ENCODE measurements at places on chromosomes 1 and 21. TPM values are rescaled to one million over a fixed set of nuclear protein-coding genes. Genes with fewer than 3 reads are reported as not detected.

GRCh38 chr1:36910886-36911540, 123.3 kb downstream of the GRIK3 start:
- H3K4me3 ChIP-seq, result no peak overlapping the region
- H3K4me1 ChIP-seq, result no peaks in the 10 kb centered on the region
- H3K27me3 ChIP-seq, result peaks cover 42% of the 10 kb centered on the region
- no peaks in the 10 kb centered on the region for H3K36me3 ChIP-seq
- no peak overlapping the region for H3K27ac ChIP-seq
- peak; percentile 48 for DNase-seq

Gene HEYL
- 4.3 TPM for total RNA-seq

DNA sequence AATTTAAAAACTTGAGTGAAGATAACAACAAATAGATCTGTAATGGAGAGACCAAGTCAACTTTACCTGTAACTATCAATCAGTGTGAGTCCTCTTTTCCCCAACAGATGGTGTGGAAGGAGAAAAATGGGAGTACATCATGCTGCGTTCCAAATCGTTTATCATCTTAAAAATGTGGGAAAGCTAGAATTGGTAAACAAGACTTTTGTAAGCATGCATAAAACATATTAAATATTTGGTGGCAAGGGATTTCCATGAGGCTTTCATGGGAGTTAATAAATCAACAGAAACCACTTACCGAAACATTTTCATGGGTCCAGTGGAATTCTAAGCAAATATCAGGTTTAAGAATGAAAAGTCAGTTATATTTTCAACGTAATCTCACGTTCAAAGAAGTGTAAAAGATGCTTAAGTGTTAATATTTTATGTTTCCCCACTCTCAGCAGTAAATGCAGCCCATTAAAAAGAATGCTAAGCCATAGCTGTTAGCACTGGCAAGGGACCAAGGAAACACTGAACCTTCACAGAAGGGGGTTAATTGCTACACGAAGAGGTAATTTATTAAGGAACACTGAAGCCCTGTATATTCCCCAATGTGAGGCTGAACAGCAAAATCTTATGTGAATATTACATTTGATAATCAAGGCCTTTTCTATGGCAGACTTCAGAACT, 117.0 kb downstream of the ZC3H11B start:
- H3K4me3 ChIP-seq, result no peak overlapping the region
- H3K36me3 ChIP-seq, result peaks cover 3% of the 10 kb centered on the region
- peaks cover 6% of the 10 kb centered on the region for H3K4me1 ChIP-seq
- H3K27ac ChIP-seq, result no peak overlapping the region
- H3K27me3 ChIP-seq, result peaks cover 3% of the 10 kb centered on the region

- no peaks in the 10 kb centered on the region for H3K36me3 ChIP-seq
- no peak for DNase-seq
- H3K4me3 ChIP-seq, result no peak overlapping the region
Observed at GRCh38 chr1:106254748-106255147, 801.7 kb upstream of the PRMT6 start.

GRCh38 chr1:77541162-77541545, 141.3 kb downstream of the ZZZ3 start:
- no peak for DNase-seq
- H3K4me3 ChIP-seq, result no peak overlapping the region
- H3K36me3 ChIP-seq, result no peaks in the 10 kb centered on the region
- H3K27ac ChIP-seq, result no peak overlapping the region

- H3K4me1 ChIP-seq, result peaks cover 5% of the 10 kb centered on the region
- H3K27me3 ChIP-seq, result peaks cover 4% of the 10 kb centered on the region
- no peak for DNase-seq
- H3K27ac ChIP-seq, result no peak overlapping the region
- no peaks in the 10 kb centered on the region for H3K36me3 ChIP-seq
Observed at GRCh38 chr1:14140831-14141401, 440.9 kb downstream of the PRDM2 start.

GRCh38 chr1:153577138-153577537, 11.5 kb upstream of the S100A2 start:
- no peak overlapping the region for H3K27ac ChIP-seq
- H3K36me3 ChIP-seq, result no peaks in the 10 kb centered on the region
- H3K27me3 ChIP-seq, result no peaks in the 10 kb centered on the region

Gene GRIK3
- total RNA-seq, result 2.3 TPM

Gene FNDC10
- total RNA-seq, result 9.3 TPM

- no peaks in the 10 kb centered on the region for H3K27me3 ChIP-seq
- H3K4me3 ChIP-seq, result no peak overlapping the region
- H3K4me1 ChIP-seq, result peaks cover 13% of the 10 kb centered on the region
- H3K36me3 ChIP-seq, result no peaks in the 10 kb centered on the region
- no peak overlapping the region for H3K27ac ChIP-seq
Observed at GRCh38 chr1:210523830-210524229, 195.1 kb downstream of the HHAT start.

Gene PALMD
- 0.33 TPM for total RNA-seq

Gene THEM5
- not detected for total RNA-seq

DNA sequence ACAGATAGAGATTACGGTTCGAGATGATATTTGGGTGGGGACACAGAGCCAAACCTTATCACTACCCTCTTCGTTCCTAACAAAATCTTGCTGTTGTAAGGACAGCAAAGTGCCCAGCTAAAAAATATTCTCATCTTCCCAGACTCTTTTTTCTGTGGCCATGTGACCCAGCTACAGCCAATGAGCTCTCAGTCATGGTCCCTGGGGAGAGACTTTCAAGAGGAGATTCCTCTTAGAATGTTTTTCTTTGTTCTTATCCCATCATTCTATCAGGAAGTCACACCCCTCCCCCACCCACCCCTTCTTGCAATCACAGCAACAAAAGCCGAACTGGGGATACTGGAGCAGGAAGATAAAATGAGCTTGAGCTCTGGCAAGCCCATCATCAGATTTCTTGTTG, 247.1 kb downstream of the CHRM3 start:
- H3K27ac ChIP-seq, result no peak overlapping the region
- no peak for DNase-seq

GRCh38 chr1:67211589-67212563, 45.6 kb downstream of the IL23R start:
- no peaks in the 10 kb centered on the region for H3K36me3 ChIP-seq
- H3K4me3 ChIP-seq, result no peak overlapping the region
- no peaks in the 10 kb centered on the region for H3K4me1 ChIP-seq
- DNase-seq, result no peak
- H3K27ac ChIP-seq, result no peak overlapping the region

DNA sequence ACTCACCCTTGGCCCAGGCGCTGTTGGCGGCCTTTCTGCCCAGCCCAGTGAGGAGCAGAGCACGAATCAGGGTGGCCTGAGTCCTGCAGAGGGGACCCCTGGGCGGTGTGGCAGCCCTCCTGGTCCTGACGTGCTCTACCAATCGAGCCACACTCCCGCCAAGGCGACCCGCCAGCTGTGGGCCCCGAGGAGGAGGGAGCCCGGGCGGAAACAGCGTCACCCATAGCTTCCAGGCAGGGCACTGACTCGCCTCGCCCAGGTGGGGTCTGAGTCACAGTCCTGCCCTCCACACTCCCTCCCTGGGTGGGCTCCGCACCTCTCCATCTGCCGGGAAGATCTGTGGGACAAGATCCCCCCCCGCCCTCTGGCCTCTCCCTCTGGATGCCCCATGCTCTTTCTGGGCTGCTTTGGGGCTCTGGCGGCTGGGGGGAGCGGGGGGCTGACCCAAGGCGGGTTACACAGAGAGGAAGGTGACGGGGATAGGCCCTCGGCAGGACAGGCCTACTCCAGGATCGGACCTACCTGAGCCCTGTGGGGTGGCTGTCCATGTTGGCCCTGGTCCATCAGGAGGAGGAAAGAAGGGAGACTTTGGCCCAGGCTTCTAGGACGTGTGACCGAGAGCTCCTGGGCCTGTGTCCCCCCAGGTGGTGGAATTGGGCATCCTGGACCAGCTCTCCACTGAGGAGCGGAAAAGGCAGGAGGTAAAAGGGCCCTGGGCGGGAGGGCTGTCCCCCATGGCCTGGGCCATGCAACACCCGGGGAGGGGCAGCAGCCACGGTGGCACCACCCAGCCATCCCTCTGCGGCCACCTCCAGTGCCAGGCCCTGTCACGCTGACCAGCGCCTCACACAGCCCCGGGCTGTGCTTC, 14.0 kb downstream of the ARHGEF16 start:
- peaks cover 15% of the 10 kb centered on the region for H3K4me1 ChIP-seq
- no peaks in the 10 kb centered on the region for H3K36me3 ChIP-seq
- H3K27me3 ChIP-seq, result no peaks in the 10 kb centered on the region
- no peak overlapping the region for H3K27ac ChIP-seq

Gene HES2
- 5.9 TPM for total RNA-seq

DNA sequence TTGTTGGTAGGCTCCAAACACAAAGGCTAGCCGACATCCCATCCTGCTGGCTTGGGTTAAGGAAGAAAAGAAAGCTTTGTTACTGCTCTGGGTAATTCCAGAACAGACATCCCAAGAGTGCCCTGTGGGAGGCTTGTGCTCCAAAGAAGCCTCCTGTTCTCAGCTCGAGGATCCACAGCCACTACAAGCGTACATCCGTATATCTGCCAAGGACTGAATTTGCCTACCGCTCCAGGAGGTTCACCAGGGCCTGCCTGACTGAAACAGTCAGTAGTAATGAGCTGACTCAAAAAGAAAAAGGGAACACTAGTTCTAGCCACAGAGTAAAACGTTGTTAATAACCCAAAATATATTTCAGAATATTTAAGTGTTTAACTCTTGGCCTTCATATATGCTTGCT, 24.8 kb upstream of the MUTYH start:
- no peaks in the 10 kb centered on the region for H3K36me3 ChIP-seq
- peaks cover 4% of the 10 kb centered on the region for H3K4me1 ChIP-seq
- H3K27ac ChIP-seq, result no peak overlapping the region
- no peak overlapping the region for H3K4me3 ChIP-seq

Gene HMGCS2
- 19.1 TPM for total RNA-seq

DNA sequence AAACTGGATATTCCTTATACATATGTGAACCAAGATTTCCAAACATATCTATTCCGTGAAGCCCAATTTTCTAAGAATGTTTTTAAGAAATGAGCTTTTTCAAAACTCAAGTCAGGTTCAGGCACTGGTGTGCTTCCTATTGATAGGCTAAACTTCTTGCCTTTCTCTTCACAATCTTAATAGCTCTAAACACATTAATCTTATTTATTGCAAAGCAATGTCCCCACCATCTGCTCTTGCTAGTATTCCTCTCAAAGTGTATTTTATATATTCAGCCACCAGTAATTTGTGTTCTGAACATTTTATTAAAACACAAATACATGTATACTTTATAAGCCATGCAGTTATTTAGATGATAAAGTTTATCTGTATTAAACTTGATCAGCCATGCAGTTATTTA, 11.5 kb downstream of the ZNF281 start:
- no peak overlapping the region for H3K4me3 ChIP-seq
- H3K27me3 ChIP-seq, result no peaks in the 10 kb centered on the region
- no peak for DNase-seq
- H3K4me1 ChIP-seq, result peaks cover 10% of the 10 kb centered on the region

DNA sequence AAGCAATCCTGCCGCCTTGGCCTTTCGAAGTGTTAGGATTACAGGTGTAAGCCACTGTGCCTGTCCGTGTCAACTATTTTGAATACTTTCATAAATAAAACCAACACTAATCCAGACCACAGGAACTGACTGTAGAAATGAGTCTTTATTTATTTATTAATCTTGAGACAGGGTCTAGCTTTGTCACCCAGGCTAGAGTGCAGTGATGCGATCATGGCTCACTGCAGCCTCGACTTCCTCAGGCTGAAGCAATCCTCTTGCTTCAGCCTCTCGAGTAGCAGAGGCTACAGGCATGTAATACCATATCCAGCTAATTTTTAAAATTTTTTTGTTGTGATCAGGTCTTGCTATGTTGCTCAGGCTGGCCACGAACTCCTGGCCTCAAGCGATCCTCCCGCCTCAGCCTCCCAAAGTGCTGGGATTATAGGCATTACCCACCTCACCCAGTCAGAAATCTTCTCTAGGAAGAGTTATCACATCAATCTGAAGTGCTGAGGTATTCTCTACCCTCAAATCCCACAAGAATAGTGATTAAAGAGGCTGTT, 21.7 kb upstream of the CPLANE2 start:
- no peaks in the 10 kb centered on the region for H3K27me3 ChIP-seq
- no peaks in the 10 kb centered on the region for H3K4me1 ChIP-seq
- H3K27ac ChIP-seq, result no peak overlapping the region
- DNase-seq, result no peak
- H3K36me3 ChIP-seq, result peaks cover 9% of the 10 kb centered on the region

- no peak overlapping the region for H3K27ac ChIP-seq
- H3K27me3 ChIP-seq, result peaks cover 9% of the 10 kb centered on the region
- no peak overlapping the region for H3K4me3 ChIP-seq
Observed at GRCh38 chr1:165501970-165502348, 41.8 kb upstream of the LRRC52 start.

- no peaks in the 10 kb centered on the region for H3K36me3 ChIP-seq
- peaks cover 14% of the 10 kb centered on the region for H3K4me1 ChIP-seq
- no peak for DNase-seq
- peaks cover 6% of the 10 kb centered on the region for H3K27me3 ChIP-seq
- H3K4me3 ChIP-seq, result no peak overlapping the region
Observed at GRCh38 chr1:64969305-64970046, 3.1 kb upstream of the JAK1 start.

DNA sequence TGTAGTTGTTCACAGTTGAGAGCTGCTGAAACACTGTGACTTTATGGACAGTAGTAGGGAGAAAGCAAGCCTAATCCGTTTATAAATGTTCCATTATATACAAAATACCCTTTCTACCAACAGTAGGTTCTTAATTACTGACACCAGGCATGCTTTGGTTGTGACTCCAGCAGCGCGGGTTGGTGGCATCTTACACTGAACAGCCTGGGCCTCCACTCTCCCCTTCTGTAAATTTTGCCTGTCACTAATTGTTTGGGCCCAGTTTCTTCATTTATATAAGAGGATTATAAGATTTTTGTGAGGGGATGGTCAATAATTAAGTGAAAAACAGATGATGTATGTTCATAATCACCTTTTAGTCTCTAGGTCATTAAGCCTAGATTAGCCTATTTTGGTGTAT, 58.2 kb downstream of the ITSN1 start:
- no peak for DNase-seq
- H3K4me1 ChIP-seq, result peaks cover 39% of the 10 kb centered on the region
- no peaks in the 10 kb centered on the region for H3K27me3 ChIP-seq
- H3K36me3 ChIP-seq, result no peaks in the 10 kb centered on the region

Gene ODF2L
- 46.9 TPM for total RNA-seq

DNA sequence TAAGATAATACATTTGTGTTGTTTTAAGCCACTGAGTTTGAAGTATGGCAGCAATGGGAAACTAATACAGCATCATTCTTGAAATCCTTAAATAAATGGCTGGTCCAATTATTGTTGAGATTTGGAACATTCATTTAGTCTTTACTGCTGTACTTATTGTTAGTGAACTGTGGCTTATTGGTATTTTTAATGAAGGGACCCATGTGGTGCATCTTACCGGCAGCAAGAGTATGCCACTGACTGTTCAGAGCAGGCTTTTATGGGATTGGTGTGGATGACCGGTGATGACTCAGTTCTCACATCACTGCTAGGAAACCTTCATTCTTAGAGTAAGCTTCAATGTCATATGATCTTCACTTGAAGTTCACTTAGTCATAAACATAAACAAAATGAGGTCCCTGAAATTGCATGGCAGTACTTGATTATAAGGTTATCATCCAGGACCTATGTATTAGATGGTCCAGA, 31.5 kb downstream of the PRKAA2 start:
- H3K27me3 ChIP-seq, result no peaks in the 10 kb centered on the region
- H3K4me1 ChIP-seq, result no peaks in the 10 kb centered on the region
- H3K27ac ChIP-seq, result no peak overlapping the region
- peaks cover 19% of the 10 kb centered on the region for H3K36me3 ChIP-seq
- DNase-seq, result no peak
